ENCODE measurements at places on chromosomes 12 and 14.

GRCh38 chr12:122909442-122910288 is 13.7 kb upstream of the VPS37B start:
- DNase-seq = no peak

DNA sequence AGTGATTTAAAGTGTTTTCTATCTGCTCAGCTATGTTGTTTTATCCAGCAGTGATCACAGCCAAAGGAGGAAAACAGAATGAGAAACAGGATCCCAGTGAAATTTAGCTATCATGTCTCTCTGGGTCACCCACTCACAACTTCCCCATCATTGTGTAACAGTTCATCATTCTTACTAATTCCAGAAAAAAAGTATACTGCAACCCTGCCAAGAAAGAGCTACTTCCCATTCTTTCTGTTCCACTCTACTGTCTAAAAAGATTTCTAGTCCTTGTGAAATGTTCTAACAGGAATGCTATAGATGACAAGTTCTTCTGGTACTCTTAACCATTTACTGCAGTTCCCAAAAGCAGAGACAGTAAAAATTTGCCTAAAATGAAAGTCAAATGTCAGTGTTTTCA is 39.2 kb upstream of the CD163 start:
- DNase-seq = no peak

- no peak for DNase-seq
These were observed 5.2 kb downstream of the OR4E1 start for GRCh38 chr14:21668377-21668776.

DNA sequence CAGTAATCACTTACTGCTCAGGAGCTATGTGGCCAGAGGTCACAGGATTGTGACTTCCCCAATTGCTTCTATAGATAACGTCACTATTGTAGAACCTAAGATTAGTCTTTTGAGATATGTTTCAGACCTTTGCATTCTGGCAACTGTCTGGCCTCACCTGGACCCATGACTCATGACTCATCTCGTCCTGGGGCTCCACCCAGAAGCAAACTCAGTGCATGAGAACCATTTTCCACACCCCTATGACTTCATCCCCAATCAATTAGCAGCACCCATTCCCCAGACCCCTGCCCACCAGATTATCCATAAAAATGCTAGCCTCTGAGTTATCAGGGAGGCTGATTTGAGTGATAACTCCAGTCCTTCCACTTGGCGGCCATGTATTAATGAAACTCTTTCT is 186.9 kb downstream of the EMP1 start:
- no peak for DNase-seq

DNA sequence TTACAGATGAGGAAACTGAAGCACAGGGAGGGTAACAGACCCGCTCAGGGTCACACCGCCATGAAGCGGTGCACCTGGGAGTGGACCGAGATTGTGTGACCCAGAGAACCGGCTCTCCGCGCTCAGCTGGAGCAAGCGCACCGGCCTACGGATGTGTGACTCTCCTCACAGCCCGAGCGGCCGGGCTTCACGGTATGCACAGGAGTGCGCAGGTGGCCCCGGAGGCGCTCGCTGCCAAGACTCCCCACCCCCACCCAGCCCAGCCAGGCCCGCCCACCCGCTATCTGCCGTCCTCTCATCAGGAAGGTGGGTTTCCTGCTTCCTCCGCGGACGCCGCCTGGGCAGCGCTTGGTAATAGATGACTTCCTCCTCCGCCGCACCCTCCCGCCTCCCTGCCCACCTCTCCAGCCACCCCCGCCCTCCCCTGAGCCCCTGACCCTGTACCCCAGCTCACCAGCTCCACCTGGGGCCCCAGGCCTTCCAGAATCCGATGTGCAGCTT is 110.7 kb downstream of the NCOR2 start:
- DNase-seq = peak; percentile 46

DNA sequence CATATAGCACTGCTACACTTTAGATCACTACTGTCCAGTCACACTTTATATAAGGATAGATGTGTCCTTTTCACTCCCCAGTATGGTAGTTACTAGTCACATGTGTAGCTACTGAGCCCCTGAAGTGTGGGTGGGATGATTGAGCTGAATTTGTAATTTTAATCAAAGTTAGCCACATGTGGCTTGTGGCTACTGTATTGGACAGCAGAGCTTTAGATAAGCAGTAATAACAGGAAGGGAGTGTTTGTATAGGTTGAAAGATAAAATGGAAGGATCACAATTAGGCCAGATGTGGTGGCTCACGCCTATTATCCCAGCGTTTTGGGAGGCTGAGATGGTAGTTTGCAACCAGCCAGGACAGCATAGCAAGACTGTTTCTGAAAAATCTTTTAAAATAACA is 23.5 kb downstream of the NAA30 start:
- no peak for DNase-seq

DNA sequence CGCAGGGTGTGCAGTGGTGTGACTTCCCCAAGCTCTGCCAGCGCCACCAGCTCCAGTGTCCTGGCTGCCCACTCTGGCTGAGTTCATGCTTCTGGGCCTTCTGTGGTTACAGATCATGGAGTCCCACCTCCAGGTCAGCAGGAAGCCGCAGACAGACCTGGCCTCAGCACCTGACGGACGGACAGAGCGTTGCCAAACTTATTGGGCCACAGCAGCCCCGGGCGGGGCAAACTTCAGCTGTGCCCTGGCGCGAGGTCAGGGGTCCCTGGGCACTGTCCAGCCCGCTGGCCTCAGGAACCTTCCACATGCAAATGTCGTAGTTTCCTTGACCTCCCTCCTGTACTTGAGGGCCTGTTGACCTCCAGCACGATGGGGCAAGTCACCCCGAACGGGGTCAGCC is 11.2 kb downstream of the GPR132 start:
- DNase-seq = no peak

DNA sequence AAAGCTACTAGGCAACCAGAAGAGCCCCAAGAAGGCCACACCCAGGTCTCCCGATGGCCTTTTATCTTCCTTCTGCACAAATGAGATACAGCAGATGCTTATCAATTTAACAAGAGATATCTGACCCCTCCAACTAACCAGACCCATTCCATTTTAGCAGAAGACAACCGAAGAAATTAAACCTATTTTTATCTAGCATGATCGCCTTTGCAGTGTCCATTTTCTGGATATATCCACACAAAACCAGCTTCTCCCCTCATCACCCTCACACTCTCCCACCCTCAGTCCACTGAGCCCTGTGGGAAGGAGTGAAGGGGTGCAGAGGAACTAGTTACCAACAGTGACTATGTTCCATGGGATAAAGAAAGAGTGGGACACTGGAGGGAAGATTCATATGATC is 20.9 kb upstream of the DHRS4 start:
- no peak for DNase-seq

GRCh38 chr14:89445273-89445973 is 28.4 kb upstream of the FOXN3 start:
- DNase-seq = no peak

DNA sequence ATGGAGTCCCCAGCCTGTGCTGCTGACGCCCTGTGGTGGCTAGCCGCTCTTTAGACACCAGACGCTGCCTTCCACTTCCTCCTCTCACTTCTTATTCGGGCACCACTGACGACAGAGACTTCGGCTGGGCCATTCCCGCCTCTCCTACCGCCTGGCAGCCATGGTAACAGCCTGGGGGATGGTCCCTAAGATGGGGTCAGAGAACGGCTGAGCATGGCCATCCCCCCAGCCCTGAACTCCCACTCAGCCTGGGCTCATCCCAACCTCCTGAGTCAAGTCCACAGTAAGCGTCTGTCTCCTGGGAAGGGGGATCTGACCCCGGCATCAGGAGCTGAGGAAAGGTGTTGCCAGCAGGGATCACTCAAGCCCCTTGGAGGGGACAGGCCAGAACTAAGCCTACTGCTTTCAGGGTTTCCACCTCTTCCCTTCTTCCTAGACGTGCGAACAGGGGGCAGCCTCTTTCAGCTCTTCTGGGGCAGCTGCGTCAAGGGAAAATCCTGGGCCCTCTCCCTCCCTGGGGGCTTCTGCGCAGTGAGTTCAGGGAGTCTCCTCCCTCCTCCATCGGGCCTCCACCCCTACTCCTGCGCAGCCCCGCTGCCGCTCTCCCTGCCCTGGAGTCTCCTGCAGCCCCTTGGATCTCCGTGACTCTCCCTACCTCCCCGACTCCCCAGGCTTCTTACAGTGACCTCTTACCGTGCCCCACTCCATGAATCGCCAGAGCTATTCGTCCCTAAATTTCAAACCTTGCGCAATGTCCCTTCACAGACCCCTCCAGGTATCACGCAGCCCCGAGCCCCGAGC is 643 bp upstream of the TAMALIN start:
- DNase-seq = no peak

GRCh38 chr12:61530456-61530855 is 729.7 kb upstream of the USP15 start:
- no peak for DNase-seq

DNA sequence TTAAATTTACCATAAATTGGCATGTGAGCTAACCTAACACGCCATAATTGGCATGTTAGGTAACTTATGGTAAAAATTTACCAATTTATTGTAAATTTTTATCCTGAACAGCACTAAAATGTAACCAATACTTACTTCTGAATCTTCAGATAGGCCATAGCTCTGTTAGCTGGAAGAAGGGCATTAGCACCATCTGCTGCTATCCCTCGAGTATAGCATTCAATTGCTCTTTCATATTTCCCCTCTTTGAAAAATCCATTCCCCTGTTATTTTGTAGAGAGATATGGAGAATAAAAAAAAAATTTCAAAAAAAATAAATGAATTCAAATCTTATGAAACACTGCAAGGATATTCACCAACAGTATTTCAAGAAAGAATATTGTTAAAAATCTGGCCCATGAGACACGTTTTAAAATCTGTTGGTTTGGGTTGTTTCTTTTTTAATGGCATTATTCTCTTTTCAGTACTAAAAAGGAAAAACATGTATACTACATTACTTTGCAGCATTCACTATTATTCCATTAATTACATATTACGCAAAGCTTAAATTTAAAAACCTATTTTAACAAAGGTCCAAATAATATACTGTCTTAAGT is 19.1 kb downstream of the RPAP3 start:
- DNase-seq = no peak

- DNase-seq = no peak
These were observed 215.0 kb downstream of the BMP4 start for GRCh38 chr14:53741479-53742232.

DNA sequence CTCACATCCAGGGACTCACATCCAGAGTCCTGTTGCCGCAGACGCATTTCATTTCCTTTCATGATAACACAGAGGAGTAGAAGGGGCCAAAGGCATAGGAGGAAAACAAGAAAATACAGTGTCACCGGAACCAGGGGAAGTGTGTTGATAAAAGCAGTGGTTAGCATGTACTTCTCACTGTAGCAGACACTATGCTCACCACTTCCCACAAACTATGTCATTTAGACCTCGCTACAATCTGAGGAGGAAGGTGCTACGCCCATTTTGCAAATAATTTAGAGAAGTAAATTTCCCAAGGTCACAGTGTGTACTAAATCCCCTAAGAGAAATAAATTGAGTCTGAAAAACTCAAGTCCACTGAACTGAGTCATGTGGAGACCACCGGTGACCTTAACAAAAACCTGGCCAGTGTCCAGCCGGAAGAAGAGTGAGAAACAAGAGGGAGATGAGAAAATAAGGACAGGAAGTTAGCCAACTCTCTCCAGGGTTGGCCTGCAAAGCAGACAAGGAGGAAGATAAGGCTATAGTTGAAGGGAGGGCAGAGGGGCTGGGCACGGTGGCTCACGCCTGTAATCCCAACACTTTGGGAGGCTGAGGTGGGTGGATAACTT is 25.8 kb upstream of the TMCC3 start:
- no peak for DNase-seq

DNA sequence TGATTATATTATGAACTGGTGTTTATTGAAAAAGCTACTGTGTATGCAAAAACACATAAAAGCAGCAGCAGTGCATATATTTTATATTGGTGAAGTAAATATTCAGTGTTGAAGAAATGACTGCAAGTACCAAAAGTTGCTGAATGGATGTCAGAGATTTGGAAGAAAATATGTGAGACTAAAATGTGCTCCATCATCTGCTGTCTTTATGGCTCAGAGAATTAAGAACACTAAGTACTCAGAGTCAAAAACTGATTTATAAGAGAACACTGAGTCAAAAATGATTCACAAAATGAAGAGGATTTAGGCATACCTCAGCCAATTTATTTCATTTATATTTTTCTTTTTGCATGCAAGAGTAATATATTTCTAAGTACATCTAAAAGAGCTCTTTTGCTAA is 86.3 kb upstream of the PDZRN4 start:
- no peak for DNase-seq

DNA sequence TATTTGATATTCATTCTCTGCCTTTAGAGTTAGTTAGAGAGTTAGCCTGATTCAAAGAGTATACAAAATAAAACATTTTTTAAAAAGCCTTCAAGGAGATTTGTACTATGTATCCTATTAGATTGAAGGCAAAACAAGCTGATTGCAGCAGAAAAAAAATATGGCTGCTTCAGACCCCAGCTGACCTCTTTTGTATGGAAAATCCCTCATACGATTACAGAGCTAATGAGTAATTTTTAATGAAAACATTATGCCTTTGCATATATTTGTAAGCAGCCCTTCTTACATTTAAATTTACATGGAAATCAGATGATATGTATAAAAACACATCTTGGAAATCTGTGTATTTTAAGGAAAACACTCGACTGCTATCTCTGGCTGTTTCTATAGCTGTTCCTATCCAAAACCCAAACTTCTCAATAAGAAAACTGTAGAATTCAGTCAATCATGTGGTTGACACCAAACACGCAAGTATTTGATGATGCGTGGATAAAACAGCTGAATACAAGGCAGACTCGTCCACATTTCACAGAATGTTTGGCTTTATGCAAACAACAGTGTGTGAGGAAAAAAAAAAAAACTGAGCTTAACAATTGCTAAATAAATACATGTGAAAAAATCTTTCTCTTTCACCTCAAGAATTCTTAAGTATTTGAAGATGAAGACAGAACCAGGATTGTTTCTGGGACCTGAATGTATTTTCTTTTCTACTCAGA is 275.3 kb downstream of the EGLN3 start:
- DNase-seq = no peak

DNA sequence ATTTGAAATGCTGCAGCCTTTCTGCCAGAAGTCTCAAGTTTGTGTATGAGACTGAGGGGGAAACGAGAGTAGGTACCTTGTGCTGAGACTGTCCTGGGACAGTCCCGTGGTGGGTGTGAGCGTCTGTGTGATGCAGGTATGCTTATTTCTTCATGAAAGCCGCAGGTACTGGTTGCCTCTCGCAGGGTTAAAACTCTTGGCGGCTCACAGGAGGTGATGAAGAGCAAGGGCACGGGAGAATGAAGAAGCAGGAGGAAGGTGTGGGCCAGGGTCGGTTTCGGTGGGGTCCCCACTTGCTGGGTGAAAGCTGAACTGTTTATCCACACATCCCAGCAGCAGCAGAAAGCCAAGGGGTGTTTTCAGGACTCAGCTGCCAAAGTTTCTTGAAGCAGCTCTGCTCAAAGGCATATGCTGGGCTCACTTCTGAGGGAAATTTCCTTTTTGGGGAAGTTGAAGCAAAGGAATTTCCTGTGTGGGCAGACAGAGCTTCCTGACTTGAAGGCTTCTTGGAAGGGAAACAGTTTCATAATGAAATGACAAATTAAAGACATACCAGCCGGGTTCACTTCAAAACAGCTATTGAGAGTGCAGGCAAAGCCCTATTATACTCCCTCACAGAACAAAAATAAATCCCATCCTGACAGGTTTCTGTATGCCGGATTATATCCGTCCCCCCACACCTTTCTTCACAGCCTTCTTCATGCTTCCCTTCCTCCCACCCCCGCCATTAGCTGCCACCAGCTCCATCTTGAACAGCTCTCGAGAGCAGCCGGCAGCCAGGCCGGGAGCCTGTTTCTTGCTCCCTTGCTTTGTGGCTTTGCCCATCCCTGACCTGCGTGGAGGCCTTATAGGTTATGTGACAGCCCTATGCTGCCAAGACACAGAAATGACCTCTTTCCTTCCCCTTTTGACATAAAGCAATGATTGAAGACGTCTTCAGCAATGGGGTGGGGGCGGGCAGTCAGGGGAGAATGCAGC is 116.6 kb downstream of the ETV6 start:
- DNase-seq = no peak
